ENCODE measurements at places on chromosomes 1 and 21.

DNA sequence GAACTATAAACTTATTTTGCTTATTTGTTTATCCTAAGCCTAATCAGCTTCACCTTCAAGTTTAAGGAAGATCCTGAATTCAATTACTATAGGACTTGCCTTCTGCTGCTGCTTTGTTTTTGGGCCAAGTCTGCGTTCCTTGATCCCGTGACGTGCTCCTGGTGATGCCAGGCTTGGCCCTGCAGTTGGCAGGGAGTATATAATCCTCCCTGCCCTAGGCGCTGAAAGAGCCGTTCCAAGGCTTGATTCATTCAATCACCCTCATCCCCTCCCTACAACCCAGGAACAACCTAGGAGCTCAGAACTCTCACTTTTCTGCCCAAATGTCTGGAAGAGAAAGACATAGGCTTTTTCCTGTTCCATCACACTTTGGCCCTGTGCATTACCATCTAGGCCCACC, 12.4 kb upstream of the LRRN2 start:
- DNase-seq, result no peak

DNA sequence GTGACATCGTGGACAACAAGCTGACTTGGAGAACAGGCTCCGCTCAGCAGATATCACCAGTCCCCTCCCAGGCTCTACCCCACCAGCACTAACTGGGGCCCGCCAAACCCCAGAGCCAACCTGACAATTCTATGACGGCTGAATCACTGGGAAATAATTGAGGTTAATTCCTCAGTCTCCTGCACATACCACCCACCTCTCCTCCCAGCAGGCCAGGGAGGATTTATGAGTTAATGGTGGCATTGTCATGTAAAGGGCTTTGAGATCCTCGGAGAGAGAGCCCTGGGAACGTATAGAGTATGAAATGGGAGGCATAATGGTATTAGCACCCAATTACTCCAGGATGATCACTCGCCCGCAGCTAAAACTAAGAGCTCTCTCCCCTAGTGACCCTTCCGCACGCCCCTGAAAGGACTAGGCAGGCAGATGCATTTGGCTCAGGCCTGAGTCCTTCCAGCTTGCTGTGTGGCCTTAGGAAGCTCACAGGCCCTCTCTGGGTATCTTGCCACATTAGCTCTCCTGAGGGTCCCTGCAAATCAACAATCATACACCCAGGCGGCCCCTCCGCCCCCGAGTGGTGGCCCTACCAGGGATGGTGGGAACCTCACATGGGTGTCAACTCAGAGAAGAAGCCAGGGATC, 27.3 kb upstream of the PAX7 start:
- DNase-seq, result no peak

- DNase-seq, result no peak
These were observed 16.2 kb downstream of the CHRNB2 start for GRCh38 chr1:154583773-154584172.

DNA sequence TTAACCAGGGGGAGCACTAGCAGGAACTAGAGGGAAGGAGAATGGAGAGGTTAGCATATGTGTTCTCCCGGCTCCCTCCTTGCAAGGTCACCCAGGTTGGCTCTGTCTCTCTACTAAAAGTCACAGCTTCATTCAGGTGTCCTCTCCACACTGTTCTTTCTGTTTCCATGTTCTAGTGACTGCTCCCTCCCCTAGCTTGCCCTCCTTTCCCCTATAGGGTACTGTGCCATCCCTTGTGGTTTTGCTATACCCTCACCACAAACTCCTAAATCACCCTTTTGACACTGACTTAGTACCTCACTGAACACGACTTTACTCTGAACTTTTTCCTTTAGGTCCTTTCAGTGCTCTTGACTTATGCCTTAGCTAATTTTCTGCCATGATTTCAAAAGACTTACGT, 389.3 kb downstream of the ST6GALNAC3 start:
- no peak for DNase-seq

DNA sequence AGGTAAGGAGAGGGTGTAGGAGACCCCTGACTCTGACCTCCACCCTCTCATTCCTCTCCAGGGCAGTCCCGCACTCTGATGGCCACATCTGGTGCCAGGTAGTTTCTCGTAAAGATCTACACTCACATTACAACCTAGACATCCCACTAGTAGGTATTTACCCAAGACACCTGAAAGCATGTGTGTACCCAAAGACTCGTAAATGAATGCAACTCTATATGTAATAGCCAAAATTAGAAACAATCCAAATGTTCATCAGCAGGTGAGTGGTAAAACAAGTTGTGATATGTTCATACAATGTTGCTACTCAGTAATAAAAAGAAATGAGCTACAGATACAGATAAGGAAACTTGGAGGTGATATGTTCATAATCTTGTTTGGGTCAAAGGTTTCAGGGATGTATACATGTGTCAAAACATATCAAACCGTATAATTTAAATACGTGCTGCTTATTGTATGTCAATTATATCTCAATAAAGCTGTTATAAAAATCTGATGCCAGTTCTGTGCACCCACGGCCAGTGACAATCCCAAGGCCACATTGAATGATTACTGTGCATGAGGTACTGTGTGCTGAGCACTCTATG, 37.8 kb upstream of the SLC2A1 start:
- no peak for DNase-seq

- no peak for DNase-seq
These were observed 61.0 kb upstream of the FAM20B start for GRCh38 chr1:178964469-178965330.

DNA sequence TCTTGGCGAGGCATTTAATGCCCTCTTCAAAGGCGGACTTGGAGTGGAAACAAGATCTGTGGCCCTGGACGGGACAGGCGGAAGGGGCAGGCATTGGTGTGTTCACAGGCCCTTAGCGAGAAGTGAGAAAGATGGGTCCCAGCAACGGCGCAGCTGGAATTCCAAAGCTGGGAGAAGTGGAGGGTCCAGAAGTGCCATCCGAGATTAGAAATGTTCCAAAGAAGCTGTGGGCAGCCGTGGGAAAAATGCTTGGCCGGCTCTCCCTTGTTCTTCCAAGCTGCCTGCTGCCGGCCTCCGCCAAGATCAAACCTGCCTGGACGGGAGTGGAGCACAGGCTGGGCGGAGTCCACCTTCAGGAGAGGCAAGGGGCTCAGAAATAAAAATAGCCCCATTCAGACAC, 69.4 kb upstream of the ACTRT2 start:
- DNase-seq, result no peak

DNA sequence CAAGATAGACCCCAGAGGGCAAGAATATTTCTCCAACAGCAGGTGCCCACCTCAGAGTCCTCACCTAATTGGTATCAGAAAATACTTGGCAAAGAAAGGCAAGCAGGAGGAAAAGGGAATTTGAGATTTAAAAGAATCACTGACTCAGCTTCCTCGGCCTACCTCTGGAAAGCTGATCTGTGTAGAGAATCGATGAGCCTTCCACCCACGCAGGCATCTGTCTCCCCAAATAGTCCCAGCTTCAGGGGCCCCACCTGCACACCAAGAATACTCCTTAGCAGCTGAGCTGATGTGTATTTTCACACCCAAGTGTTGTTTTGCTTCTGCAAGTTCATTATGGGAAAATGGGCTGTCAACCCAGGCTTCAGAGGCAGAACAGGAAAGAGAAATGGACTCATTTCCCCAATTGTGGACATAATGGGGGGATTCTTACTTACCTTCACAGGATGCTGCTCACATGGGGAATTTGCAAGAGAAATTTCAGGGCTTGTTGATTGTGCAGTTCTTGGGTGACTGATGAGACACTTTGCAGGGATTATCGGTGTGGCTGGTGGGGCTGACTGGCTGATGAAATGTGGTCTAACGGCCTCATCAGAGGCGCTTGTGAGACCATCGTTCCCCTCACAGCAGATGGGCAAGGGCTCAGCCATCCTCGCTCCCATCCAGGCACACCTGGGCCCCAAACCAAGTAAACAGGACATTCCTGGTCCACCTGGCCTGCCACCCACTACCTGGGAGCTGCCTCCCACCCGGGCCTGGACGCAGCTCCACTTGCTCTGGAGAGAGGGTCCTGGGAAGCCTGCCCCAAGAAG, 436.3 kb downstream of the PTPRU start:
- no peak for DNase-seq

GRCh38 chr1:78176448-78176847, 130.7 kb downstream of the GIPC2 start:
- no peak for DNase-seq

Measured in MV-4-11 (cell line).